COR-L47 (cell line): ENCODE measurements at places on chromosomes 2 and 18.
A peak's percentile ranks its signal among the peaks of the same experiment; 100 is the strongest.

DNA sequence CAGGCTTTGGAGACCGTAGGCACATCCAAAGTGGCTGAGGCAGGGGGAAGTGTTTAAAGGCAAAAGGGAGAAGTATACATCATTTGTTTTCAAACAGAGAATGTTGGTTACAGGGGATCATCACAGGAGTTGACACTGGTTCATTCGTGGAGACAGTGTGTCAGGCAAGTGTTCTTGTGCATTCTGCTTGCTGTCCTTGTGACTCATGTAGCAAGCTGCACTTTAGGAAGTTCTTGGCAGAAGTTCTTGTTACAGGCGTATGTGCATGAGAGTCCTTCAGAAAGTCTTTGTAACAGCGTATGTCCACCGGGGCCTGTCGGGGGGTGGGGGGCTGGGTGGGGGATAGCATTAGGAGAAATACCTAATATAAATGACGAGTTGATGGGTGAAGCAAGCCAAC lies 36.5 kb upstream of the B4GALT6 start:
- DNase-seq = no peak

DNA sequence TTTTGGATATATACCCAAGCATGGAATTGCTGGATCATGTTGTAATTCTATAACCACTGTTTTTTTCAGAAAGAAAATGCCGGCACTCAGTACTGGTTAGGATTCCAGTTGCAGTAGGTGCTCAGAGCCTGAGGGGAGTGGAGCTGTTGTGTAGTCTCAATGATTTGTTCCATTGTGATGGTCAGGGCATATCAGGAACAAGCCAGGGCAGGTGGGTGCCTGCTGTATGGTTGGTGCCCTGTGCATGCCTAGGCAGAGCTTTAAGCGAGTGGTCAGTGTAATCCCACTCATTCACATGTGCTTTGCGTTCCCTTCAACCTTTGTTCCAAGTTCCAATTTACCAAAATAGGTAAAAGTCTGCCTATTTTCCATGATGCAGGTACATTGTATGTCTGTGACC lies 100.9 kb downstream of the FHOD3 start:
- no peak for DNase-seq

- peak; percentile 84 for DNase-seq
Observed at GRCh38 chr18:31954349-31954748, 11.4 kb upstream of the TRAPPC8 start.

DNA sequence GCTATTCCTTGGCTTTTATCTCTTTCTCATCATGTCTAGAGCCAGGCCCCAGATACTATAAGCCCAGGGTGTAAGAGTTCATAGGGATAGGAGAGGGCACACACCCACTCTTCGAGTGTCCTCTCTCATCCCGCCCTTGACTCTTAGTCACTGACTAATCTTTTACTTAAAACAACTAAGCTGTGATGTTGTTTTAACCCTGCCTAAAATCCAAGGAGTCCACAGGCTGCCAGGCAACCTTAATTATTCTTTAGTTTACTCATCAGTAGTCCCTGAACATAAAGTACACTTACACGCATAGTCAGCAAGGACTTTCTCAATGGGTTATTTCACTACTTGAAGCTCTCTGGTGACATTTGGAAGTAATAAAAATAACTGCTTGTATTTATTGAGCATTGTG lies 28.4 kb downstream of the GREB1L start:
- no peak for DNase-seq

- no peak for DNase-seq
Observed at GRCh38 chr2:72222829-72223564, 75.3 kb upstream of the CYP26B1 start.

DNA sequence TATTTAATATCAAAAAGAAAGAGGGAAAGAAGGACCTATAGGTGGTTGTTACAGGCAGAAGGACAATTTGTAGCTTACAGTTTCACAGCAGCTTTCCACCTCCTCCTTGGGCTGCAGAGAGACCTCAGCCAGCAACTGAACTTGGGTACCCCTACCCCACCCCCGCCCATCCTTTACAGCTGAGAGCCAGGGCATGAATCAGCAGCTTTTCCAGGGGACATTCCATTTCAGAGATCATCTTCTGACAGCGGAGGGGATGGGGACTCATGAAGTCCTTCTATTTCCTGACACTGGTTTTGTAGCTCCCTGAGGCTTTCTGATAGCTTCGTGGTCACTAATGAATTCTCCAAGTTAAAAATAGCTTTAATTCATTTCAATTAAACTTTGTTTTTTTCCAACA lies 96.4 kb downstream of the ITGB1BP1 start:
- DNase-seq = no peak

- DNase-seq = no peak
Observed at GRCh38 chr2:123971564-123972318, 53.3 kb upstream of the CNTNAP5 start.

DNA sequence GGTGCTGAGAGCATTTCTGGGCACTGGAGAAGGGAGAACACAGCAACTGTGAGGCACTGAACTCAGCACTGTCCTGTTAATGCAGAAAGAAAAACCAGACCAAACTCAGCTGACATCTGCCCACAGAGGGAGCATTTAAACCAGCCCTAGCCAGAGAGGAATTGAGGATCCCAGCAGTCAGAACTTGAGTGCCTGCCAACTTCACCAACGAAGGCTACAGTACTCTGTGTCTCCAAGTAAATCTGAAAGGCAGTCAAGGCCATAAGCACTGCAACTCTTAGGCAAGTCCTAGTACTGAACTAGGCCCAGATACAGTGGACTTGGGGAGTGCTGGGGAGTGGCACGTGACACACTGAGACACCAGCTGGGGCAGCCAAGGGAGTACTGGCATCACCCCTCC lies 176.2 kb upstream of the ZC3H15 start:
- DNase-seq = no peak

- DNase-seq = no peak
Observed at GRCh38 chr2:4529738-4530137, 826.4 kb downstream of the DCDC2C start.
